ENCODE measurements at places on chromosomes 12 and 14. TPM values are rescaled to one million over a fixed set of nuclear protein-coding genes. Genes with fewer than 3 reads are reported as not detected.

- no peak for DNase-seq
Measured at GRCh38 chr14:72855913-72856312, 38.0 kb downstream of the DPF3 start.

Gene KCNH5
- total RNA-seq, result 1.4 TPM

Gene USP44
- 1.3 TPM for total RNA-seq

DNA sequence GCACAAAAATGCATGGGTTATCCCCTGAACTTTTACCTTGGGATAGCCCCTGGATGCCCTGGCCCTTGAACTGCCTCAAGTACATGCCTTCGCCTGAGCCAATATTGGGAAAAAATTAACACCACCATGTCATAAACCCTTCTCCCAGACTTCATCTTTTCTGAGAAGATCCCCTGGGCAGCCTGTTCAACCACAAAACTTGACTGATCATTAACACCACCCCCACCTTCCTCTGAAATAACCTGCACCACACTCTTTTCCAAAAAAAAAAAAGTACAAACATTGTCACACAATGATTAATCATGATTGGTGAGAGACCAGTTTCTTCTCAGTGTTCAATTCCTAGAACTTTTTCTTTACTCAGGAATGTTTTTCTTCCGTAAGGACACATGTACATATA lies 217.9 kb downstream of the PAX9 start:
- no peak for DNase-seq

Gene NTN4
- 46.0 TPM for total RNA-seq

Gene SALL2
- total RNA-seq, result 10.9 TPM

DNA sequence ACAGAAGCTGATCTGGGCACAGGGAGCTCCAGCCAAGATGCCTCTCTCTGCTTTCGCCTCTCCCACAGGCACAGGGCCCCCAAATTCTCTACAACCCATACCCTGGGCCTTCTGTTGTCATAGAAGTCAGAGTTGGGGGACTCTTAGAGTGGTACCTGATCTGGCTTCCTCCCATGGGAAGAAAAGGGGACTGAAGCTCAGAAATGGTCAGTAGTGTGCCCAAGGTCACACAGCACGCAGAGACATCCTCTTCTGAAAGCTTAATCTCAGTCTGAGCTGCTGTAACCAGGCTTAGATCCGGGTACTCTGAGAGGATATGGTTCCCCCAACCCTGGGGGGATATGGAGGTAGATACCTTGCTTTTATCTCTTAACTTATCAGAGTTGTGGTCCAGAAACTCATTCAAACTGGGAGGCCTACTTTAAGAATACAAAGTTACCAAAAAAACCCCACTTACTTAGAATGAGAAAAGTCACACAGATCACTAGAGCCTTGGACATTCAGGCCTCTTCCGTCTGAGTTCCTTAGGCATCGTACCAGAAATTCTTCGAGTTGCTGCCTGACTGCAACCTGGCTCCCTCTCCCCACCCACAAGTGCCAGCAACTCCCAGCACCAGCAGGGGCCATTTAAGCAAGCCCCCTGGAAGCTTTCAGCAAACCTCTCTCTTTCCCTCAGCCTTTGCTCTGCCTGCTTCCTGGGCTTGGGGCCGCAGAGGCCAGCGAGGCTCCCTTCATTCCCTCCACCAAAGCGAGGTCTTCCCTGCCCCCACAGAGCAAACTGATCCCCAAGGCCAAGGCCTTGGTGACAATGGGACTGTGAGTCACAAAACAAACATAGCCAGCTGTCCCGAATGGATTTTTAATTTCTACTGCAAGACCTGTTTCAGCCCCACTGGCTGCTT lies 13.9 kb downstream of the KRT7 start:
- DNase-seq, result peak; percentile 77

GRCh38 chr12:14849661-14850060 lies 6.3 kb upstream of the ART4 start:
- no peak for DNase-seq

Gene PALS1
- total RNA-seq, result 73.7 TPM

Gene RNASE7
- not detected for total RNA-seq

GRCh38 chr12:90871726-90872096 lies 83.3 kb downstream of the CCER1 start:
- no peak for DNase-seq

DNA sequence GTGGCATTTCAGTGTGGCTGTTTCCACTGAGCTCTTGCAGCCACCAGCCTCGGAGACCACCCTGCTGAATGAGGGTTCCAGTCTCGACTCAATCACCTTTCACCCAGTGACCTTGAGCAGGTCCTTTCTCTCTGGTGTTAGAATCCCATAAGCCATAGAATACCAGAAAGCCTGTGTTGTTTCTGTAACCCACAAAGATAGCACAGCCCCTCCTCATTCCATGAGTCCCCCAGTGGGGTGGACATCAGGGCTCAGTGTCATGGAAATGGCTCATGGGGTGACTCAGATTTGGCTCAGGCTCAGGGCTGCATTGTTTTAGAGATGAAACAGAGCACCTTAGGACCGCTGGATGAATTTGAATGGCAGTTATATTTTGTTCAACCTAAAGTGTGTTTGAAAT lies 171.5 kb downstream of the PTPN11 start:
- DNase-seq, result no peak

DNA sequence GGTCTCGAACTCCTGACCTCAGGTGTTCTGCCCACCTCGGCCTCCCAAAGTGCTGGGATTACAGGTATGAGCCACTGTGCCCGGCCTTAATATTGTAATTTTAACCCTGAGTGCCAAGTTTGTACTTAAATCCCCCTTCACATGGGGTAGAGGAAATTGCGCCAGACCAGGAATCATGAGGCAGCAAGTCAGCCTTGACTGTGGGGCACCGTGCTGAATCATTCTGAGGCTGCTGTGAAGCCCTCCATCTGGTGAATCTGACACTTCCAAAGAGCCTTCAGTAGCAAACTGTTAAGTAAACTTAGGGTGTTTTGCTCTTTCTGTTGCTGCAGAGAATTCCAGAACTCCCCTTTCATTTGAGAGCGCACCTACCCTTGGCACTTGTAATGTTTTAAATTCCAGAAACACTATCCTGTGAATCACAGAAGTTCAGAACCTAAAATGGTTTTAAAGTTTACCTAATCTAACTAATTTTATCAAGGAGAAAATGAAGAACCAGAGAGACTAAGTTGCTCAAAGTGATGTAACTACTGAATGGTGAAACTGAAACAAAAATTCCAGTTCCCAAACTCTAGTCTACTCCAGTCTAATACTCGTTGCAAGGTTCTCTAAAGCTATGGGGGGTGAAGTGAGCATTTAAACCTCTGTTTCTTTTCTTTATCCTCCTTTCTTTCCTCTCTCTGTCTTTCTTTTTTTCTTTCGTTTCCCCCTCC lies 7.5 kb downstream of the HEBP1 start:
- DNase-seq, result no peak

DNA sequence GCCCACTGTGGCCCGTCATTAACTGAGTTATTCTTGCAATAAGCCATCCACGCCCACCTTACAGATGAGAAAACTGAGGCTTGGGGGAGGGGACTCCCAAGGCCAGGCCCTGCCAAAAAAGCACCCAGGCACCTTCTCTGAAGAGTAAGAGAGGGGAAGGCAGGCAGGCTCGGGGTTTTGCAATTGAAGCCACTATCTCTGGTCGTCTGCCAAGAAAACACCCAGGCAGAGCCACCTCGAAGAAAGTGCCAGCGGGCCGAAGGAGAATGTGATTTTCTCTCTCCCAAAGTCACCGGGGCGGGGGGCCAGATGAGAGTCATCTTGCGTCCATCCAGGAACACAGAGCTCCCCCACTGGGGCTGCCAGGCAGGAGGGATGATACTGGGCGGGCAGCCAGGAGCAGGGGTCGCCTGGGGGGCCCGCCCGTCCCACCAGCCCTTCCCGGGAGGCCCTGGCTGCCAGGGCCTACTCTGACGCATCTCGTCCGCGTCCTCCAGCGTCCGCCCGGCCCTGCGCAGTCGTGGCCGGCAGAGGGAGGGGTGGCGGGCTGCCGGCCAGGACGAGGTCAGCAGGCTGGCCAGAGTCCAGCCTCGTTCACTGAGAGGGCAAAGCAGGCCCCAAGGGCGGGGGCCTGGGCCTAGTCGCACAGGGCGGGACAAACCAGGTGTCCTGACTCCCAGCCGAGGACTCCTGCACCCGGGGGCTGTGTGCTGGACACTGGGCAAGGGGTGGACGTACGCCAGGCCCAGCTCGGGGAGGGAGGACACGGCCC lies 74.3 kb downstream of the RFLNA start:
- peak; percentile 100 for DNase-seq

DNA sequence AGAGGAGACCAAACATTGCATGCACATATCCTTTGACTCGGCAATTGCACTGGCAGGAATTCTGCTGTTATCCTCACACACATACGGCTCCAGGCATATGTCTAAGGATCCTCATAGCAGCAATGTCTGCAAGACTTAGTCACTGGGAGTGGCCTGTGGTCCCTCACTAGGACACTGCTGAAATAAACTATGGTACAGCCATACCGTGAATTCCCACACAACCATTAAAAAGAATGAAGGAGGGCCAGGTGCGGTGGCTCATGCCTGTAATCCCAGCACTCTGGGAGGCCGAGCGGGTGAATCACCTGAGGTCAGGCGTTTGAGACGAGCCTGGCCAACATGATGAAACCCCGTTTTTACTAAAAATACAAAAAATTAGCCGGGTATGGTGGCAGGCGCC lies 105.1 kb downstream of the ZFP36L1 start:
- peak; percentile 93 for DNase-seq

Gene C12orf50
- total RNA-seq, result not detected

- DNase-seq, result no peak
Measured at GRCh38 chr14:52026901-52027300, 37.6 kb downstream of the RTRAF start.

DNA sequence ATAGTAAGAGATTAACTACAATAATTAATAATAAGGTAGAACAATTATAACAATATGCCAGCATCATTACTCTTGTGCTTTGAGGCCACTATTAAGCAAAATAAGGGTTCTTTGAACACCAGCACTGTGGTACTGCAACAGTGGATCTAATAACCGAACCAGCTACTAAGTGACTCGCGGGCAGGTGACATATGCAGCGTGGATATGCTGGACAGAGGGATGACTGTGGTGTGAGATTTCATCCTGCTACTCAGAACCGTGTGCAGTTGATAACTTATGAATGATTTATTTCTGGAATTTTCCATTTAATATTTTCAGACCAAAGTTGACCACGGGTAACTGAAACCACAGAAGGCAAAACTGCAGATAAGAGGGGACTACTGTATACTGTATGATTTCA lies 34.4 kb downstream of the BMAL2 start:
- DNase-seq, result no peak
